ENCODE measurements at places on chromosomes 2 and 18. TPM values are rescaled to one million over a fixed set of nuclear protein-coding genes. Genes with fewer than 3 reads are reported as not detected.

Gene ORMDL1
- total RNA-seq: 34.0 TPM

Gene MYO5B
- total RNA-seq: 0.17 TPM

Gene INO80B
- 14.2 TPM for total RNA-seq

Gene COL4A4
- 0.16 TPM for total RNA-seq

Gene KIAA2012
- not detected for total RNA-seq

Gene CPO
- total RNA-seq: 0.17 TPM

Gene GRP
- not detected for total RNA-seq

Gene HK2
- total RNA-seq: 20.6 TPM

Gene ZSWIM2
- not detected for total RNA-seq

Gene EIF5B
- total RNA-seq: 19.1 TPM

Gene MPP4
- 0.43 TPM for total RNA-seq

Gene AFF3
- total RNA-seq: 0.34 TPM

Gene ATP5MC3
- 99.9 TPM for total RNA-seq

Gene HOXD11
- not detected for total RNA-seq

Gene MFSD2B
- under 0.01 TPM for total RNA-seq

Gene CCDC102B
- total RNA-seq: 5.3 TPM

Gene TCF23
- not detected for total RNA-seq

Gene POTEF
- not detected for total RNA-seq

Gene LYPD6B
- 0.32 TPM for total RNA-seq

Gene SCYGR4
- not detected for total RNA-seq

Gene LRATD1
- total RNA-seq: not detected

Gene HTR2B
- total RNA-seq: 13.4 TPM

Gene EGR4
- total RNA-seq: under 0.01 TPM

Gene PUM2
- 33.3 TPM for total RNA-seq

Gene AKAIN1
- not detected for total RNA-seq

Gene TTN
- total RNA-seq: 0.47 TPM

Gene CDH7
- not detected for total RNA-seq

Gene MOGAT1
- not detected for total RNA-seq

Gene CTNNA2
- not detected for total RNA-seq

Gene FRZB
- 0.17 TPM for total RNA-seq

Gene CNOT9
- 23.9 TPM for total RNA-seq

Gene ZSCAN30
- 12.2 TPM for total RNA-seq

Gene MBD2
- total RNA-seq: 112 TPM

Gene SANBR
- total RNA-seq: 17.9 TPM

Gene TMX3
- total RNA-seq: 65.1 TPM

Gene RGPD4
- total RNA-seq: not detected

Gene LYPD6
- total RNA-seq: not detected

Gene NT5DC4
- total RNA-seq: not detected

Gene CYP26B1
- total RNA-seq: 0.52 TPM

Gene MROH2A
- total RNA-seq: not detected

Gene NDC80
- total RNA-seq: 3.3 TPM

Gene CDK15
- 5.8 TPM for total RNA-seq

Gene LINC00305
- total RNA-seq: not detected

Gene RRM2
- 3.2 TPM for total RNA-seq

Gene C1QL2
- not detected for total RNA-seq

Gene PLEKHH2
- 4.4 TPM for total RNA-seq

Gene SLC19A3
- under 0.01 TPM for total RNA-seq

Gene CXCR1
- total RNA-seq: not detected

Gene SKA1
- total RNA-seq: 0.95 TPM

Gene ATP6V1B1
- 0.79 TPM for total RNA-seq

Gene GAL3ST2
- total RNA-seq: 0.09 TPM

Gene TBC1D8
- 10.7 TPM for total RNA-seq

All from bronchial smooth muscle cell (primary cell).